NCI-H226 (cell line): ENCODE measurements at places on chromosomes 2 and 18.

GRCh38 chr2:17792515-17792914 lies 23.7 kb upstream of the MSGN1 start:
- DNase-seq, result no peak

GRCh38 chr2:166042356-166042755 lies 85.5 kb downstream of the SCN1A start:
- DNase-seq, result no peak

DNA sequence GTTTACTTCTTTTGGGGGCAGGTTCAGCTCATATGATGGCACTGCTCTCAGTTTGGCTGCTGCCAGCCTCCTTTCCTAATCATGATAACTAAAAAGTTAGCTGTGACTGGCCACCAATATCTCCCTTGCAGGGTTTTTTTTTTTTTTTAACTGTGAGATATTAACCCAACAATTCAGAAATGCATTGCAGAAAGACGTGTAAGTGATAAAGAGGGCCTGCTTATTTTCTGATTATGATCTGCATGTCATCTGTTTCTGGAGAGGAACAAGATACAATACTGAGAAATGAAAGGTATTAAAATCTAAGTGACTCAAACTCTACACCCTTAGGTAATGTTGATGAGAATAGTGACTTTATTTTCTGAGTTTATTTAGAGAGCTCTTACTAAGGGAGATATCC lies 905.6 kb downstream of the SOCS6 start:
- no peak for DNase-seq

- peak; percentile 78 for DNase-seq
These were observed 11.8 kb downstream of the GULP1 start for GRCh38 chr2:188303363-188304031.

- DNase-seq, result no peak
These were observed 104.1 kb upstream of the OTOS start for GRCh38 chr2:240244543-240244942.

DNA sequence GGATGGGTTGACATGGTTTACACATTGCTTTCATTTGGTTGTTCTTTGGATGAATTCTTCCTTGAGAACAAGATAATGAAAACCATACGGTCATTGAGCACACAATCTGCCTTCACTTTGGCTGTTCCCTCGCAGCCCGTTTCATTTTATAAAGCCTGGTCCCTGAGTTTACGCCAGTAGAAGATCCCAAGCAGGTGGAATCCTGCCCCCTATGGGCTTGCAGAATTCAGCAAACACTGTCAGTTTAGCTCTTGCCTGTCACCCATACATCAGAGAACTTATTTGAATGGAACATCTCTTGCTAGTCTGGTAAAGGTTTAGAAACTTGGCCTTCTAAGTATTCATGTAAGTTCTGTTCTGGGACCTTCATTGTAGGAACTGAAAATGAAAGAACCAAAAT lies 666.4 kb upstream of the ZEB2 start:
- DNase-seq, result no peak

DNA sequence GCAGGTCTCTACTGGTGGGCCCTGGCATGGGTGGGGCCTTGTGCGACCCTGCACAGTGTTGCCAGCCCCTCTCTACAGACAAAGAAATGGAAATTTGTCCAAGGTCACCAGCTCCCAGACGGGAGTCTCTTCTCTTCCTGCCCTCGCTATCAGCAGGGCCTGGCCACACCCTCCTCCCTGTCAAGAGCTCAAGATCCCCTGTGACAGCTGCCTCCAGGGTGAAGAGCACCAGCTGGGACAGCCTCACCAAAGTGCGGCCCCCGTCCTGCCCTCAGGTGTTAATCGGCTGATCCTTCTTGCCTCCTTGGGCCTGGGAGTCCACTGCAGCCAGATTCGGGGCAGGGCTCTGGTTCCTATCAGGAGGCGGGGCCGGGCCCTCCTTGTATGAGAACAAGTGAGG lies 259.1 kb downstream of the TWIST2 start:
- no peak for DNase-seq

GRCh38 chr18:71995904-71996465 lies 548.2 kb downstream of the CBLN2 start:
- peak; percentile 5 for DNase-seq

GRCh38 chr18:79395308-79395640 lies 456 bp upstream of the NFATC1 start:
- no peak for DNase-seq

- no peak for DNase-seq
These were observed 9.3 kb upstream of the SPATA3 start for GRCh38 chr2:230986520-230987136.

GRCh38 chr2:120626566-120626965 lies 109.1 kb upstream of the GLI2 start:
- no peak for DNase-seq

DNA sequence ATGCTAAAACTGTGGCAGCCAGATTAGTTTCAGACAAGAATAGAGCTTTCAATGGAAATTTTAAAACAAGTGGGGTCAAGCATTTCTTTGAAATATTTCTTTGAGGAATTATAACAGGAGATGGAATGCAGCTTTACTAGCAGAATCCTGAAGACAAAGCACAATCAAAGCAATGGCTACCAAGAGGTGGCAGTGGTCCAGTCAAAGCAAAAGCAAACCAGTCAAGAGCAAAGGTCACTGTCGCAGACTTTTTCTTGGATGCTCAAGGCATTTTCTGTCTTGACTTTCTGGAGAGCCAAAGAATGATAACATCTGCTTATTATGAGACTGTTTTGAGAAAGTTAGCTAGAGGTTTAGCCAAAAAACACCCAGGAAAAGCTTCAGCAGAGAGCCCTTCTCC lies 351.2 kb upstream of the DLGAP1 start:
- no peak for DNase-seq

DNA sequence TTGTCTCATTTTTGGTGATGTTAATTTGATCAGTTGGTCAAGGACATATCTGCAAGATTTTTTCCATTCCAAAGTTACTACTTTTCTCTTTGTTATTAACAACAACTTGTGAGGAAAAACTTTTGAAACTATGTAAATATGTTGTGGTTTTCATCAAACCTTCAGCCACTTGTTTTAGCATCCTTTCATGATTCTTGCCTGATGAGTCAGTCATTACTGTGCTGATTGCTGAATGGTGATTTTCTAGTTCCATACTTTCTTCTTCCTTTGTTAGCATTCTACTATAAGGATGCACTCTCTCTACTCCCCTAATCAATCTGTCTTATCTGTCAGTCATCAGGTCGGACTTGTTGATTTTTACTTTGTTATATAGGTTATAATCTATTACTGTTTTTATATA lies 10.9 kb downstream of the TMEM87B start:
- DNase-seq, result peak; percentile 50

- DNase-seq, result no peak
These were observed 96.7 kb downstream of the SLC5A7 start for GRCh38 chr2:108082978-108083377.

DNA sequence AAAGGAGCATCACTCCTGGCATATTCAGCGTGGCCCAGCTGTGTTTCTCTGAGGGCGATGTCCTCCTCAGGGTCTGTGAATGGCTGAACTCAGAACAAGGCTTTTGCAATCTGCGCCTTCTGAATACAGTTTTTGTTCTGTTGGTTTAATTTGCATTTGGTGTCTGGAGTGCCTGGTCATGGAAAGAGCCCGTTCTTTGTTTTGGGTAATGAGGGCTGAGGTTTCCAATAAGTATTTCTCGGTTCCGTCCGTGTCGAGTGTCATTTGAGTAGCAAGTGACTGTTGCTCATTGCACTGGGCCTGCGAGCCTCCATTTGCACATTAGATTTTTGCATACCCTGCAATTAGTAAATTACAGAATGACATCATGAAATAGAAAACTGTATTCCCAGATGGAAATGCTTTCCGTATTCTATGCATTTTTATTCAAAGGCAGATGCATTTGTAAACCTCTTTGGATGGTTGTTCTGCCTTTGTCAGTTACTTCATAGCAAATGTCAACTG lies 57.3 kb downstream of the NEDD4L start:
- no peak for DNase-seq

DNA sequence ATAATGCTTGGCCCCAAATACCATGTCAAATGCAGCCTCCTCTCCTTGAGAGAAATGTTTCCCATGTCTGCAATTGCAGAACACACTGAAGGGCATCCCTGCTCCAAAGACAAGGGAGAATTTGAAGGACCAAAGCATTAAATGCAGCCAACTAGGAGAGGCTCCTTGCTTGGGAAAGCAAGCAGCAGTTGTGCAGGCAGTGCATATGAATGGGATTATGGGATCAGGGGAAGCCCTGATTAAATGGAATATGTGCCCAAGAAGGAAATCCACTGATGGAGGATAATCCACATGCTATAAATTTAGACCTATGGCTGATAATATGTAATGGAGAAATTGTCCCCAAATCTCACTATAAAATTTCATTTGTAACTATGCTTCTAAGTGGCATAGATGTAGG lies 116.1 kb downstream of the NCKAP5 start:
- DNase-seq, result no peak

DNA sequence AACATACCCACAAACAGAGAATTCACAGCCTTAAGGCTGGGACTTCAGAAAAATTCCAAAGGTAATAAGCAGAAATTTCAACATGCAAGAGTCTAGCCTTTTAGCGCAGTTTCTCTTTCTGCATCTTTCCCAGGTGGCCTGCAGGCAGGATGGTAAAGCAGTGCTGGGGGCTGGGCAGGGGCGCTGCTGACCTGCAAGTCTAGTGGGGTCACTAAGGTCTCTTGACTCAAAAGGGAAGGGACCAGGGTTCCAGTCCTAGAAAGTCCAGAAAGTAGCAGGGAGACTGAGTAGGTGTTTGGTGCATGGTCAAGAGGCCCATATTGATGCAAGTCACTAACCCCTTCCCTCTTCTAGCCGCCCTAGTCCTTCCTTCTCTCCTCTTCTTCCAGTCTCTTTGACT lies 169.2 kb downstream of the TGIF1 start:
- DNase-seq, result no peak

DNA sequence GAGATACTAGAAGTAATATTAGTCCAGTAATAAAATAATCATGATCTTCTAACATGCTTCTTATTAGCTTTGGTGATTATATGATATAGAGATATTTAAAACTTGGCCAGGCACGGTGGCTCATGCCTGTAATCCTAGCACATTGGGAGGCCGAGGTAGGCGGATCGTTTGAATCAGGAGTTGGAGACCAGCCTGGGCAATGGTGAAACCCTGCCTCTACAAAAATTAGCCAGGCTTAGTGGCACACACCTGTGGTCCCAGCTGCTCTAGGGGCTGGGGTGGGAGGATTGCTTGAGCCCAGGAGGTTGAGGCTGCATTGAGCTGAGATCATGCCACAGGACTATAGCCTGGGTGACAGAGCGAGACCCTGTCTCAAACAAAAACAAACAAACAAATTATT lies 87.0 kb downstream of the WDR7 start:
- DNase-seq, result no peak

- no peak for DNase-seq
These were observed 7.7 kb downstream of the SH3YL1 start for GRCh38 chr2:256094-256493.

DNA sequence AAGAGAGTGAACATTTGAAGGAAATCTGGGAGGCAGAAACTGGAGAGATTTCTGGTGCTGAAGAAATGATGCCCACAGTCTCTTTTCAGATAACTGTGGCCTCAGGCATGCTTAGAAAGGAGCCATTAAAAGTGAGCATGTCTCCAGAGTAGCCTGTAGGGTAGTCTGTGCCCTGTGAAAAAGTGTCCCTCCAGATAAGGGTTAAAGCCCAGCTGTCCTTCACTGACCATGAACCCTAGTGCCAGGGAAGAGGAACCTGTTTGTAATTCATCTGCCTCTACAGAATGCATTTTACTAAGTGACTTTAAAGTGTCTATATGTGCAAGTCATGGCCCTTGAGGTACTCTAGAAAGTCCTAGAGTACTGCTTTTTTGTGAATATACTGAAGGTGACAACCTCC lies 30.5 kb upstream of the EHBP1 start:
- DNase-seq, result no peak

GRCh38 chr2:232350804-232351685 lies 27.5 kb upstream of the ALPP start:
- DNase-seq, result no peak

DNA sequence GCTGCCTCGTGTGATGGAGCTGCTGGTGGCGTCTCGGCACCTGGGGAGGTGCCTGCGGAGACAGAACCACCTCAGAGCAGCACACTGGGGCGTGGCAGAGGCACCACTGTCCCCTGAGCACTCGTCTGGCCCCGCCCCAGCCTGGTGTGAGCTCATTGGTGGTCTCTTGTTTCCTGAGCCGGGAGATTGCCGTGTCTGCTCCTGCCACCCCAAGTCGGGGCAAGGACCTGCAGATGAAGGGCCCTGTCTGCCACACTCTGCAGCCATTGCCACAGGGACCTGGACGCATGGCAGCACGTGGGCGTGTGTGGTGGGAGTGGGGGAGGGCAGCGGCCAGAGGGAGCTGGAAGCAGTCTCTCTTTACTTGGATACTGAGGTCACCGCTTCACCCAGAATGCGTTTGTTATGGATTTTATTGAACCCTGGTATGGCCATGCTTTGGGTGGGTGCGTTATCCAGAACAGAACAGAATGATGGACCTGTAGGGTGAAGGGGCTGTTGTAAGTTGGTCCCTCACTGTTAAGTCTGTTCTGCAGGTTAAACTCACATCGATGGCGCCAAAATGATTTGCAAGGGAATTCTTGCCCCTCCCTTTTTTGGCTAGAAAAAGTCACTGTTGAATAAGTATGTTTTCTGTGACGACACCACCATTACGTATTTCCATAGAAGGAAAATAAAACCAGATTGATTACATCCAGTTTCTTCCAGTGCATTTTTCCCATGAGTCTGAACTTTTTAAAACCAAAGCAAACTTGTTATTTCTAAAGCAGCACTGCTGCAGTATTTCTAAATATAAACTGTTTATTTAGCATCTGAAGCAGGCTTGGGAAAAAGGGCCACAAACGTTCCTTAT lies 92.0 kb downstream of the USP40 start:
- DNase-seq, result no peak

GRCh38 chr2:185035906-185036305 lies 437.6 kb downstream of the ZNF804A start:
- DNase-seq, result no peak

- DNase-seq, result no peak
These were observed 791.3 kb upstream of the CHAC2 start for GRCh38 chr2:52976143-52976949.

GRCh38 chr18:7492385-7492784 lies 74.7 kb upstream of the PTPRM start:
- no peak for DNase-seq

DNA sequence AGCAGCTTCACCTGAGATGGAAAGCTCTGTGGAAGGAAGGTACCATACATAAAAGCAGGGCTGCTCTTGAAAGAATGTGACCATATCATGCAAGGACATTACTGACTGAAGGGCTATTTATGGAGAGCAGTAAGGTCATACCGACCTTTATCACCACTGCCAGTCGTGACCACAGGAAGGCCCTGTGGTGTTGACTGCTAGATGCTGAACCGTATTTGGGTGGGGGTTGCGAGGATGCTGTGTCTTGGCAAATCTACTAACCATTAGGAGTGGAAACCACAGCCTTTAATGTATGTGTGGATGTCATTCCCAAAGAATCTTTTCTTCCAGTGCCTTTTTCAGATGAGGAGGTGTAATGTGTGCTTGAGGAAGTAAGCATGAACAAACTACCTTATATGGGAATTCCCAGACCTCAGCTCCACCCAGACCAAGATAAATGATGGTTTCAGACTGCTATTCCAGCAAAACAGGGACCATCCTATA lies 60.8 kb downstream of the LIMS1 start:
- peak; percentile 97 for DNase-seq
